ENCODE measurements at places on chromosomes 11 and 22. TPM values are rescaled to one million over a fixed set of nuclear protein-coding genes. Genes with fewer than 3 reads are reported as not detected.

Gene NXPE1
- total RNA-seq = not detected

Gene PNPLA5
- total RNA-seq = not detected

Gene GRAP2
- total RNA-seq = 195 TPM

Gene C11orf86
- not detected for total RNA-seq

Gene MAPK12
- total RNA-seq = 1.9 TPM

Gene TCIRG1
- total RNA-seq = 187 TPM

Gene SOX6
- not detected for total RNA-seq

Gene TNNI2
- total RNA-seq = not detected

Gene USH1C
- total RNA-seq = not detected

Gene TEX54
- not detected for total RNA-seq

Gene RAB1B
- 72.8 TPM for total RNA-seq

Gene INPPL1
- total RNA-seq = 102 TPM

Gene ENTHD1
- not detected for total RNA-seq

Gene APOBEC3C
- total RNA-seq = 35.9 TPM

Gene DRD2
- not detected for total RNA-seq

Gene ANO5
- total RNA-seq = not detected

Gene HPX
- total RNA-seq = 0.47 TPM

Gene UPK2
- total RNA-seq = not detected

Gene OR10D3
- total RNA-seq = not detected

Gene CAPN5
- total RNA-seq = 2.5 TPM

Gene CPSF7
- total RNA-seq = 94.7 TPM

Gene MTMR2
- total RNA-seq = 8.3 TPM

Gene KRTAP5-7
- not detected for total RNA-seq

Gene RAB3IL1
- not detected for total RNA-seq

Gene OR52H1
- total RNA-seq = not detected

Gene HBB
- total RNA-seq = 1.3 TPM

Gene TPBGL
- 0.42 TPM for total RNA-seq

Gene MOV10L1
- total RNA-seq = not detected

Gene FAM180B
- 0.47 TPM for total RNA-seq

Gene GSTT2B
- total RNA-seq = not detected

Gene OR51B5
- 0.40 TPM for total RNA-seq

Gene EEF1G
- total RNA-seq = 1,954 TPM

Gene THAP7
- total RNA-seq = 41.5 TPM

Gene CCDC81
- 0.63 TPM for total RNA-seq

Gene RAG2
- total RNA-seq = not detected

Gene GCAT
- total RNA-seq = 2.6 TPM

Gene KRTAP5-2
- total RNA-seq = not detected

Gene BACE1
- total RNA-seq = 2.0 TPM

Gene CSRP3
- total RNA-seq = not detected

Gene MS4A2
- total RNA-seq = not detected

Gene XRRA1
- total RNA-seq = 10.1 TPM

Gene BARX2
- total RNA-seq = not detected

Gene PGA5
- total RNA-seq = not detected

Gene ELMOD1
- not detected for total RNA-seq

Gene RFPL3
- not detected for total RNA-seq

Gene SLC29A2
- total RNA-seq = 5.4 TPM

Measured in T-helper 17 cell (primary cell).